ENCODE measurements at places on chromosomes 3 and 15.

GRCh38 chr3:43162230-43163084, 56.6 kb upstream of the POMGNT2 start:
- DNase-seq: no peak

DNA sequence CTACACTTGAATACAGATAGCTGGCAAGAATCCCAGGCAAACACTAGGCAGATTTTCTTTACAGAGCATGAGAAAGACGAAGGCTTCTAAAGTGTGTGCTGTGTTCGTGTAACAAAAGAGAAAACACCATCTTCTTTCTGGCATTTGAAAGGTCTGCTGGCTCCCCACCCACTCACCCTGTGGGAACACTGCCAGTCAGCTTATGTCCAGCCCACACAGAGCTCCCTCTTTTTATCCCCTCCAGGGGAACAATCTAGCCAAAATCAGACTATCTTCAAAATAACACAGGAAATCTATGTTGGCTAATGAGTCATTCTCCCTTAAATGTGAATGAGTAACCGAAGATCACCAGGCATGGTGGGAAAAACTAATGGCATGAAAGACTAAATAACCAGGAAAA, 45.6 kb upstream of the PAQR5 start:
- DNase-seq: no peak

DNA sequence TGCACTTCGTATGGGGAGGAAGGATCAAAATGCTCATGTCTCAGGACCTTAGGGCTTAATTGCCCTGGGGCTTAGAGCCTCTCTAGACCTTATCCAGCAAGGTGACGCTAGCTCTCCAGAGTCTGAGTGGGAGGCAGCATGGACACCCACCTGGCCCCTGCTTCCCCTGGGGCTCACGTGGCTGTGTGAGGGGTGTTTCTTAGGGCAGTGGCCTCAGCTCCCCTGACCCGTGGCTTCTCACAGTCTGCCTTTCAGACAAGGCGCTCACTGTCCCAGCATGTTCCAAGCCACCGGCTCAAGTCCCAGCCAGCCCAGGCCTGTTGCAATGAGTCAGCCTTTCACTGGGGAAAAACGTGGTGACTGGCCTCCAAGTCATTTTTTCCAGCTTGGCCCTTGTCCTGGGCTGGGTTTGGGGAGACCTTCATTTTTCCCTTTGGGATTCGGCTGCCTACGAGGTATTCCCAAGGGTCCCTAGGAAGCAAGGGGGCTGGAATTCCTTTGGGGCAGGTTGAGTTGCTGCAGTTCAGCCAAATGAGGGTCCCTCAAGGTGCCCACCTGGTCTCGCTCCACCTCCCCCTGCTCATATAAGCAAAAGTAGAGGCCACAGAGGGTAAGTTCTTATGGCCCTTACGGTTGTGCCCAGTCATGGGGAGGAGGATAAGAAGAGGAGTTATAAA, 15.7 kb downstream of the BHLHE40 start:
- no peak for DNase-seq

DNA sequence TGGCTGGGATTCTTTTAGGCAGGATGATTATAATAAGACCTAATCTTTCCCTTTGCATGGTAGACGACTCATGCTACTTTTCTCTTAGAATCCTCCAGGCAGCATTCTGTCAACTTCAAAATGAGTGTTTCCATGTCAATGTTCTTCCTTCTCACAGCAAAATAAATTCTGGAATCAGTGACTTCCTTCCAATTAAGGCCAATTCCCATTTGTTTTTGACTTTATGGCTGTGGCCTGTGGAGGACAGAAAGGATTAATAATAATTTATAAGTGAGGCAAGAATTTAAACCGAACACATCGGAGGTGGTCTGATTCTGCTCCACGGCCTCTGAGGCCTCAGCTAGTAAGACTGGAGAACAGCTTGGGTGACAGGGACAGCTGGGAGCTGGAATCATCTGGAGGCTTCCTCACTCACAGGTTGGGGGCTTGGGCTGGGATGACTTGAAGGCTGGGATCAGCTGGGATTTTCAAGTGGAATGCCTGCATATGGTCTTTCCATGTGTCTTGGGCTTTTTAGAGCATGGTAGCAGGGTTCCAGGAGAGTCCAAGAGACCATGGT, 241.8 kb upstream of the MCTP2 start:
- no peak for DNase-seq

- no peak for DNase-seq
Observed at GRCh38 chr15:40336744-40337122, 4.0 kb downstream of the CCDC9B start.

GRCh38 chr3:65526656-65527055, 512.1 kb downstream of the MAGI1 start:
- no peak for DNase-seq

DNA sequence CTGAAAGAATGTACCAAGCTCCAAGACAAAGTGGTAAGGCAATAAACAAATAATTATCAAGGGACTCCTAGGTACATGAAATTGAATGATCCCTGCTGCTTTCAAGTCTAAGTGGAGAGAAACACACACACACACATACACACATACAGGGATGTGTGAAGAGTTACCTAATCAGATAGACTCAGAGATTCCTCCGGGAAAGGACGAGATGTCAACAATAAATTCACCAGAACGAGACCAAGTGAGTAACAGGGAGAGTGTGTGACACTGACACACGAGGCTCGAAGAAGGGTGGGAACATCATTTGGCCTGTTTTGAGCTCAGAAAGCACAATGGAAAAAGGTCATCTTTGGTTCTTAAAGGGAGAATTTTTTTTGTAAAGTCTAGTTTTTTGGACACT, 13.4 kb downstream of the LRIG1 start:
- no peak for DNase-seq

Measured in stimulated activated CD8-positive, alpha-beta memory T cell treated with anti-CD3 and anti-CD28 coated beads, Interleukin-7, amount 100 ng/mL, for 4 hours (primary cell).